NCI-H2171 (cell line): ENCODE measurements at places on chromosomes 5 and 9.

GRCh38 chr5:87010736-87011135 is 256.9 kb upstream of the RASA1 start:
- DNase-seq: no peak

DNA sequence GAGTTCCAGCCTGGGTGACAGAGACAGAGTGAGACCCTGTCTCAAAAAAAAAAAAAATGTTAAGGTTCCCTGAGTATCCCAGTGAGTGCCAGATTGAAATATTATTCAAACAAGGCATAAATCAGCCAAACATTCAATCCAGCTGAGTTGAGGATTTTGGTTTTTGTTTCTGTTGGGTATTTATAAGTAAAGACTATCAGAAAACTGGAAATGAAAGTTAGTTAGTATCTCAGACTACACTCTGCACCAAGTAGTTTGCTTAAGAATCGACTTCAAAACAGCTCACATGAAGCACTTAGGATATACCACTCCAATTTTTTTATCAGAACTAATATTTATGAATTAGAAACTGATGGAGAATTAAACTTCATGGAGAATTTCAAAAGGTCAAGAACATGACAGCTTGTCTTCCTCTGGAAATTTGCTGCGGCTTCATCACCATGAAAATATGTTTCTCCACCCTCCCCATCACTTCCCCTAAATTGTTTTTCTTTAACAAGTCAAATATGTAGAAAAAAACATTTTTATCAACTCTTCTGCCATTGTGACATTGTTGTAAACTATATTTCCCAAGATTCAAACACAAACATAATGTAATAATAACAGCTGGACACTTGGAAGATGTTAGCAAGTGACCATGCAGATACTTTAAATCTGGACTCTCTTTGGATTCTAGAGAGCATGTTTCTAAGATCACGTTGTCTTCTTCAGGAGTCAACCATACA is 110.0 kb upstream of the PTGER4 start:
- no peak for DNase-seq

DNA sequence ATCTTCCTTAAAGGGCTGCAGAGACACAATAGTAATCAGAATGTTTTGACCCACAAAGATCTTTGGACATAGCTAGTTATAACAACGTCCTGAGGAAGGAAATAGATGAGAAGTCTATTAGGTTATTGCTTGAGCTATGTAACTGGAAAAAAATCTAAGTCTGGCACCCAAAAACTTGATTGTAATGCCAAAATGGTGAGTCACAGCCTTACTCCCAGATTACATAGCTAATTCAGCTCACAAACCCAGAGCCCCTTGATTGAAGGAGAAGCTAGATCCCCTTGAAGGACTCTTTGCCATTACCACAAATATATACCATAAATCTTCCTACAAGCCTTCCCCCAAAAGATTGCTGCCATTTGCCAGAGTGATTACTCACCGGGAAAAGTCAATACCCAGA is 341.8 kb upstream of the KIF2A start:
- DNase-seq: no peak

DNA sequence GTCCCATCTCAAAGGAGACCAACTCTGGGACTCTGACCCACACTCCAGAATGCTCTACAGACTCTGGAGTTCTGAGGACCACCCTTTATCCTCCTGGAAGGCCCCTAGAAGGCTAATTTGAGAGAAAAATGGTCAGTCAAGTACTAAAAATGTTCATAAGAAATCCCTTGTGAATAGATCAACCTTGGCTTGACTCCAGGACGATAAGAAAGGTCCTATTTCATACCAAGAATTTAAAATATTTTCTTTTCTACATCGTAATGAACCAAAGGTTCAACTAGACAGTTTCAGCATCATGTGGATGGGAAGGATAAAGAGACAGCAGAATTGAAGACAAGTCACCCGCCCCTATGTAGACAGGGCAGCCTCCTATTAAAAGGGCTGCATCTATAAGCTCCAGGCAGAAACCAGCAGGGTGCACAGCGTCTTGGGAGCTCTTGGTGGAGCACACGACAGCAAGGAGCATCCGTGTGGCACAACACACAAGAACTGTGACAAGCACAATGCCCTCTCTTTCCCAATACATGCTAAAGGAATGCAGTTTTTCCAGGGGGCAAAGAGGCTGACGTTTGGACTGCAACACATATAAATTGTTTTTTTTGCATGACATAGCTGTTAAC is 38.3 kb downstream of the RASEF start:
- no peak for DNase-seq

- no peak for DNase-seq
These were observed 236.4 kb downstream of the CAAP1 start for GRCh38 chr9:26656003-26656870.

DNA sequence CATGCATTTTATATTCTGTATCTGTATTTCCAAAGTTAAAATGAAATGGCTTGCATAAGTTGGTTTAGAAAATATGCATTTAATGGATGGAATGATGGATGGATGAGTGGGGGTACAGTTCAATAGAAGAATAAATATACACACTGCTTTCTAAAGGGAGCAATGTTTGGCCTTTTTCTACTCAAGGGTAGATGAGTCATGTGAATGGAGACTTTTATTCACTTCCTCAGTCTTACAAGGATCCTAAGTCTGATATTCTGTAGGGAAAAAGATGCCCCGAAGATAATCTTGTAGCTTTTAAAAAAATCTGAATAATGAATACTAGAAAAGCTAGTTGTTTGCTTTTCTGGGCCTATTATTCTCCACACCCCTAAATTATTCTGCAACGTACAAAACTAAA is 2112.1 kb downstream of the MAT2B start:
- DNase-seq: no peak

- no peak for DNase-seq
These were observed 69.8 kb downstream of the ACO1 start for GRCh38 chr9:32454280-32454679.

DNA sequence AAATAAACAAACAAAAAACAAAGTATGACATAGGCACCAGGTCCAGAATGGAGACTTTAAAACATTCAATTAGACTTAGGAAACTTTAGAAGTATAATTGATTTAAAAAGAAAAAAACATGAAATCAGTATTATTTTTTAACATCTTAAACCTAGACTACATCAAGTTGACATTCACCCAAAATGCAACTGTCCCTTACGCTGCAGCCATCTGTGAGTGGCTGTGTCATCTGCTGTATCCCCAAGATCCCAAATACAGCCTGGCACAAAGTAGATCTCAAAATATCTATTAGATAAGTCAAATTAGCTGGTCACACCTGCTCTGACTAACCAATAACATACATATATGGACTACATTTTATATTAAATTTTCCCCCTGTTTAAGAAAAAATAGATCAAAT is 7.8 kb downstream of the TTLL11 start:
- no peak for DNase-seq

GRCh38 chr5:3329427-3329826 is 266.2 kb upstream of the IRX1 start:
- no peak for DNase-seq

DNA sequence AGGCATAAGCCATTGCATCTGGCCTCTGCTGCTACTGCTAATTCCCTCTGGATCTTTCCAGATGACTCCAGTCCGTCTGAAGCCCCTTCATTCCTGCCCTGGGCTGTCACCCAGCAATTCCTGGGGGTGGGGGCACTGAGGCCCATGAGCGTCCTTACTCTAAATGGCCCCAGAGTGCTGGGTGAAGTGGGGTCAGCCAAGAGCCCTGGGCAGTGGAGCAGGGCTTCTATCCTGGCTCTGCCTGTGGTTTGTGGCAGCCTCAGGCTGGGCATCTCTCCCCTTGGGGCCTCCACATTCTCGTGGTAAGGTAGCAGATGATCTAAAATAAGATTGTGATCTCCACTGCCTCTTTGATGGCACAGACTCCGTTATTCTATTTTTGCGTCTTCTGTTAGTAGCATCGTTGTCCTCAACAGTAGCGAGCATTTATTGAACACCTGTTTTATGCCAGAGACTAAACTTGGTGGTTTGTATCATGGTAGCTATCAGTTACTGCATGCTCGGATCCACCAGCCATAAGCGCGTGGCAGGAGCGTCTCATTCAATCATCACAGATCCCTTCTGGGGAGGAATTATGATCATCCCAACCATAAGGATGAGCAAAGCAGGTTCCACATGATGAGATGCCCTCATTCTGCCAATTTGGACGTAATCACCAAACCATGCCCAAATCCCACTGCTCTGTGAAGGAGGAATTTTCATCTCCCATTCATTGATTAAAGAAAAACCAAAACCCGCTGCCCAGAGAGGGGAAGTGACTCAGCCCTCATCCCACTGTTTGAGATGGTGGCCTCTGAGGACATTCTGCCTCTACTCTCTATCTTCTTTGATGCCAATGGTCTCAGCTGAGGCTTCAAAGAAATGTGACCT is 21.9 kb upstream of the DUSP1 start:
- DNase-seq: no peak

- DNase-seq: no peak
These were observed 113.4 kb downstream of the TLE1 start for GRCh38 chr9:81575956-81576355.

GRCh38 chr5:141919218-141920119 is 4.2 kb upstream of the DELE1 start:
- DNase-seq: no peak

- no peak for DNase-seq
These were observed 17.7 kb downstream of the CAMSAP1 start for GRCh38 chr9:135889564-135890189.

- DNase-seq: no peak
These were observed 73.3 kb downstream of the GLIS3 start for GRCh38 chr9:4226331-4227250.

GRCh38 chr9:32486839-32487562 is 39.0 kb downstream of the RIGI start:
- DNase-seq: no peak

DNA sequence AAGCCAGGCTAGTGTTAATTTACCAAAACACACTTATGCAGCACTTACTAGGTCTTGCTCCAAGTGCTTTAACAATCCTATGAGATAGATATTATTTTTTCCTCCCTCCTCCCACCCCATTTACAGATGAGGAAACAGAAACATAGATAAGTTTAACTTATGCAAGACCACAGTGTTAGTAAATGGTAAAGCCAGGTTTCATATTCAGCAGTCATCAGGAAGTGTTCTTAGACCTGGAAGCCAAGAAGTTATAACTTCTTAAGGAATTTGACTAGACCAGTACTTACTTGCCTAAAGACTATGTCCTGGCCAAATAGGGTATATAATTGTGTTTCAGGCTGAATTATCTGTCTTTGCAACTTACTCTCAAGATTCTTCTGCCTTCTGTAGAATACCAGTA is 15.9 kb downstream of the ABHD17B start:
- DNase-seq: no peak

GRCh38 chr5:12652201-12652600 is 748.0 kb upstream of the CTNND2 start:
- no peak for DNase-seq

DNA sequence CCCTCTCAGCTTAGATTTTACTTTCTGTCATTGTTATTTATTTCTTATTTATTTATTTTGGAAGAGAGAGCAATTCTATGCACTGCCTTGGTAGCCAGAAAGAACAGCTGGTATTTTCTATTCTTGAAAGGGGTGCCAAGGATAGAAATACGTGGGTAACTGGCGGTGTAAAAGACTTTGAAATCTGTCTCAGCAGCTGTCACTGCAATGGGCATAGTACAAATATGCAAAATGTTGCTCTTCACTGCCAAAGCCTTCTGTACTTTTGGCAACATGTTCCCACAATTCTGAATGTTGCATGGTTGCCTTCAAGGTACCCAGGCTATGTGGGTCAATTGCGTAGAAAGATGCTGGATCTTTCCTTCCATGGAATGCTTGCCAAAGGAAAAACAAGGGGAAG is 230.2 kb upstream of the EDIL3 start:
- DNase-seq: no peak

DNA sequence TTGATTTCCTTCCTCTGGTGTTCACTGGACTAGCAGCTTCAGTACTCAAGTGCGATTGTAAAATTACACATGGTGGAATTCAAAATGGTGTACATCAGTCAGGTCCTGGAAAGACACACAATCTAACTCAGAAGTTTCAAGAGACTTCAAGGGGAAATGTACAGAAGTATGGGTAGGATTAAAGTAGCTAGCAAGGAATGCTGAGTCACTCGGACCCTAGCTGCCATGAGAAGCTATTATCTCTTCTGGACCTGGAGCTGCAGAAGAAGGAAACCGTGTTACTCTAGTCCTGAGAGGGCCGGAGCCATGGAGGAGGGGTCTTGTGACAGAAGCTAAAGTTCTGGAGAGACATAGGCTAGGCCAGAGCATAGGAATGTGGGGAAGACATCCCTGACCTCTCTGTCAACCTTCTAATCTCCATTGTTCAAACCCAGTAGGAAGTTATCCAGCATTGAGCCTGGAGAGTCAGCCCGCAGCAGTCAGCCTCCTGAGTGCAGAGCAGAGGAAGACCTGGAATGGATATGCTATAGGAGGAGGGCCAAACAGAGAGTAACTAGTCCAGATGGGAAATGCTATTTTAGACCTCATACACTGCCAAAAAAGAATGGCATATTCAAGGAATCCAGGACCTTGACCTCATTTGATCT is 84.3 kb downstream of the GHR start:
- no peak for DNase-seq
